ENCODE measurements at places on chromosomes 7 and 10.

DNA sequence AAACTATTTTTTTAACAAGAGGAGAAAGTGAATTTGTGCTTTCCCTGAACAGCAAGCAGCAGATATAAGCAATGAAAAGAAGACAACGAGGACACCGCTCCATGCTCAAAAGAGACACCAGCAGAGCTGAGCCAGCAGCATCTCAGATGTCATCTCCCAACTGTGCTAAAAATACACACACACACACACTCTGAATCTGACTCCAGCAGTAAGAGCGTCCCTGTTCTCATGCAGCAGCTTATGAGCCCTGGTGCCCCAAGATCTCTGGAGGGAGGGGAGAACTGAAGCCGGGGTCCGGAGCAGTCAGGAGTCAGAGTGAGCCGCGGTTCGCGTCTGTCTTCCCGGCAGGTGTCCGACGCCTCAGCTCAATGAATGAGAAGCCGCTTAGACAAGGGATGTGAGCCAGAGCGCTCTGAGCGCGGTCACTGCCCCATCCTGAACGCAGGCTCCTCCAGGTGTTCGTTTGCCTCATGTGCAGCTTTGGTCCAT lies 49.2 kb downstream of the SVIL start:
- no peak for DNase-seq

DNA sequence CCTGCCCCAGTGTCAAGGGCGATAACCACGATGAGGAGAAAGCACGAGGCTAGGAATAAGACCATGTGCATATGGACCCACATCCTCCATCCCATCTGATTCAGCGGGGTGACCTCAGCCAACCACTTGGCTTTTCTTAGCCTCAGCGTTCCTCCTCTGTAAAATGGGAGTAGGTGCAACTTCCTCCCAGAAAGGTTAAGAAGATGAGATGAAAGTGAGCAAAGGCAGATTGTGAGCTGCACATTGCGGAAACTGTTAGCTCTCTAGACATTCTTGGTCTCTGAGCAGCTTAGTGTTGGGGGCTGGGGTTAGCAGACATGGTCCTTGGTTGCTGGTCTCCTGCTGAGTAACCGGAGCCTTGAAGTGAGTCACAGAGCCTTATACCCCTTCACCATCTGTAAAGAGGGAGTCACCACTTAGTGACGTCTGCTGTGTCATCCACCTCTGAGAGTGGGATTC lies 497.3 kb upstream of the GALNT17 start:
- no peak for DNase-seq

- no peak for DNase-seq
These were observed 365.7 kb downstream of the GPR37 start for GRCh38 chr7:124399941-124400340.

DNA sequence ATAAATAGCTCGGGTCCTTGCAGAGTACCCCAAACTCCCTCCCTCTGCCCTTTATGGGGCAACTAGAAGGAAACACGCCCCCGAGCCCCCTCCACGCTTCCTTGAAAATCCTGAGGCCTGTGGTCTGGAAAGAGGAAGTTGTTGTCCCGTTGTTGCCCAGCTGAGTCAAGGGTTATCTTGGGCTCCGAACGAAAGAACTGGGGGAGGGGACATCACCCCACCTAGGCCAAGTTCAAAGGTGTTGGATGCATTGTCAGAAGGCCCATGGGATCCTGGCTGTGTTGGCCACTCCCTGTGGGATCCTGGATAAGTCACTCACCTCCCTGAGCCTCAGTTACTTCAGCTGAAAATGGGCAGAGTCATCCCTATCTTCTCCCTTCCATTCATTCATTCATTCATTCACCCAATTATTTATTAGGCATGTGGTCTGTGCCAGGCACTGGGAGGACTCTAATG lies at the start of gene CCL24:
Gene CCL24, minus strand, starts transcription at position 26 of the 456 bp plus-strand sequence. CDS start 91 bp downstream, outside the sequence.
- DNase-seq: no peak

DNA sequence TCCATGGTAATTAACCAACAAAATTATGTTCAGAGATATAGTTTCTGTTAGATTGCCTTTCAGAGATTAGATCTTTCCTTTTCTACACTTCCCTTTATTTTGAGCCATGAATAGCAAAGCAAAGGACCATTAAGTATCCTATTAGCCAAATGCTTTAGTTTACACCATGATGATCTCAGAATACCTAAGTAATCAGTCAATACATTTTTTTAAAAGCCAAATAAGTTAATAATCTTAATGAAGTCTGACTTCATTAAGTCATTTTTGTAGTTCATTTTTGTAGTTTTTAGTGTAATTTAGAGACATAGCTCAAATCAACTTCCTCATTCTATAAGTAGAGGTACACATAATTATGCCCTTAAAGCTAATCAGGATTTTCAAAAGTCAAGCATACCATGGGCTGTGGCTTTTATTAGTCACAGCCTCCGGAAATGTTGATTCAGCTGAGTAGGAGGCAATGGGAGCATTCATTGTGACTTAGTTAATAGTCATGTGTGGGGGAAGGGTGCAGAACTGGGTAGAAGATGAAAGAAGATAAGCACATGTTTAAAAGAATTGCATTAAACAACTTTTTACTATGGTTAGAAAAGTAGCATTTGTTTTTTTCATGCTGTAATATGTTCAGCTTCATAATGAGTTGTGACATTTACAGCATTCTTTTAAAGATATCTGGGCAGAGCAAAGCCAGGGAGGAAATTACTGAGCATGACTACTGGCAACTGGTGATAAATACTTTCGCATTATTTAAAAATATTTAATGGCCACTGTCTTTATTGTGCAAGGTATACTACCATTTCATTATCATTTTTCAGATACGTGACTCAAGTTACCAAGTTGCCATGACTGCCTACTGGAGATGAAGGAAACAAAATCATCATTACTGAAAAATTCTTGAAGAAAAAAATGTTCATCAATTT lies 57.3 kb upstream of the CCDC71L start:
- peak; percentile 78 for DNase-seq

DNA sequence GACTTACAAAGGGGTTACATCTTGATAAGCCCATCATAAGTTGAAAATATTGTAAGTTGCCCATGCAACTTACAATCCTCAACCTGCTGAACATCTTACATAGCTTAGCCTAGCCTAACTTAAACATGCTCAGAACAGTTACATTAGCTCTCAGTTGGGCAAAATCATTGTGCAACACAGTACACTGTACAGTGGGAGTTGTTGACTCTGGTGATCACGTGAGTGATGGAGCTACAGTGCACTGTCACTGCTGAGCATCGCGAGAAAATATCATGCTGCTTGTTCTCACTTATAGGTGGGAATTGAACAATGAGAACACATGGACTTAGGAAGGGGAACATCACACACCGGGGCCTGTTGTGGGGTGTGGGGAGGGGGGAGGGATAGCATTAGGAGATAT lies 214.9 kb upstream of the ZMIZ1 start:
- no peak for DNase-seq

DNA sequence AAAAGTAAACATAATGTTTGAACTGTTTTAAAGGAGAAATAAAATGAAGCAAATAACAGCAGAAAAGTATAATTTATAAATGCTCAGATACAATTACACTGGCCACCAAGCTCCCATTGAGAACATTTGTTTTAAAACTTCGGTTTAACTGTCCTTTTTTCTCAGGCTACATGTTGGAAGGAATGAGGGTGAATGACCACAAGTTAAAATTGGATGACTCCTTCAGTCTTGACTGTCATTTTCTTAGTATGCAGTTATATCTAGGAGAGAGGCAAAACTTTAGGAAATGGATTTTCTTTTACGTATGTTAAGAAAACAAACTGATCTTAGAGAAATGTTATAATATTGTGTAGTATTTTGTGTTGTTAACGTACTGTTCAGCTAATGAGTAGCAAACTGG lies 5.0 kb downstream of the TRIM24 start:
- DNase-seq: no peak

- no peak for DNase-seq
These were observed 580.6 kb downstream of the PHTF2 start for GRCh38 chr7:78379148-78379547.

DNA sequence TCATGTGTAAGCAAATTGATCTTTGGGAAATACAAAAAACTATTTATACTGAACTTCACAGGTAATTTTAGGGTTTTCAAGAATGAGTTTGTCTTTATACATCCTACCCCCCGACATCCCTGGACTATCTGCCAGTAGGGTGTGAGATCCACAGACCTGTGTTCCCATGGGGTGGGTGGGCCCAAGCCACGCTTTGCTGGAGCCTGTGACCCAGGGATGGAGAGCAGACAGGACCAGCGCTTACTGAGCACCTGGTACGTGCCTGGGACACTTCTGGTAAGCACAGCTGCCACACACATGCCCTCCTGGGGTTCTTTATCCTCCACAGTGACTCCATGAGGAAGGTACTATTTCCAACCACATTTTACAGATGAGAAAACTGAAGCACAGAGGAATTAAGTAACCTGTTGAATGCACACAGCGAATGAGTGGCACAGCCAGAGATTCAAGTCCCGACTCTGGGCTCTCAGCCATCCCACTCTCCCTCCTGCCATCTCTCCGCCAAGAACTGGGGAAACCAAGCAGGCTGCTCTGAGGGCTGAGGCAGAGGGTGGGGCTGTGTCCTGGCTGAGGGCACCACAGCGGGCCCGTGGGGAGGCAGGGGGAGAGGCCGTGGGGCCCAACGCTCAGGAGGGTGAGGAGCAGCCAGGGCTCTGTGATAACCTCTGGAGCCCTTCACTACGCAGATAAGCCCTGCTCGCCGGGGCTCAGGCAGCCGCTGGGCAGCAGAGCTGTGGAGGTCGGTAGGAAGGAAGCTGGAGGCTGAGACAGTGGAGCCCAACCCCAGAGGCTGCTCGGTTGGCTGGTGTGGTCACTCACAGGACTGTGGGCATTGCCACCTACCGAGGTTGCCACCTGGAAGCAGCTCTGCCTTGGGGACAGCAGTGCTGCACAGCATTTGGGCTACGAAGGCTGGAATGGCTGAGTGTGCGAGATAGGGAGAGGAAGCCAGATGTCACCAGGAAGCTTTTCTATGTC lies 124.2 kb downstream of the ARHGAP22 start:
- no peak for DNase-seq

DNA sequence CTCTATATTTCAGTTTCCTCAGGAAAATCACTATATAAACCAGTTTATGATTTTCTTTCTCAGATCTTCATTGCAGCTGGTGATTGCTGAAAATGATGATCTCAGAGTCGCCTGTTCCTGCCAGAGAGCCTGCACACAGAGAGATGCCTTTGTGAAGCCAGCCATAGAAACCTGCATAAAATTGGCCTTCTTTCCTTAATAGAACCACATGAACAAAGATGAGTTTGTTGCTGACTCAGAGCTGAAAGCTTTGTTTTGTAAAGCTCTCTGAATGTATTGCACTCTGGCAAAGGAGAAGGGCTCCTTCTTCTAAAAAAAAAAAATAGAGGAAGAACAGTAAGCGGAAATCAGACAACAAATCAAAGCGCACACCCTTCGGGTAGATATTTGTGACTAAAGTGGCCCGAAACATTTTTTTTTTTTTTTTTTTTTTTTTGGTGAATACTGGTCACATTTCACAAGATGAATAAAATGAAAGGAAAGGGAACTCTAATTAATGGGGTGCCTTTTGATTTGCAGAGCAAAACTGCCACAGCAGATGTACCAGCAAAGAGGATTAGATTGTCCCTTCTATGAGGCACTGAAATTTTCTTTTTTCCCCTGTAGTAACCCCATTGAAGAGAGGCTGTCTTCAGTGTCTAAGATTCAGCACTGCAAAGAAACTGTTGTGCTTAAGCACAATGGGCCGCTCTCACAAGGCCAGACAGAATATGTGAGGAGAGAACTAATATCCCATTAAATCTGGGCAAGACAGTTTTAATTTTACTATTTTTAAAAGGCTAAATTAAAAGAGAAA lies 75.1 kb upstream of the PTPRZ1 start:
- no peak for DNase-seq

GRCh38 chr7:114988755-114989375 lies 67.0 kb downstream of the MDFIC start:
- no peak for DNase-seq

DNA sequence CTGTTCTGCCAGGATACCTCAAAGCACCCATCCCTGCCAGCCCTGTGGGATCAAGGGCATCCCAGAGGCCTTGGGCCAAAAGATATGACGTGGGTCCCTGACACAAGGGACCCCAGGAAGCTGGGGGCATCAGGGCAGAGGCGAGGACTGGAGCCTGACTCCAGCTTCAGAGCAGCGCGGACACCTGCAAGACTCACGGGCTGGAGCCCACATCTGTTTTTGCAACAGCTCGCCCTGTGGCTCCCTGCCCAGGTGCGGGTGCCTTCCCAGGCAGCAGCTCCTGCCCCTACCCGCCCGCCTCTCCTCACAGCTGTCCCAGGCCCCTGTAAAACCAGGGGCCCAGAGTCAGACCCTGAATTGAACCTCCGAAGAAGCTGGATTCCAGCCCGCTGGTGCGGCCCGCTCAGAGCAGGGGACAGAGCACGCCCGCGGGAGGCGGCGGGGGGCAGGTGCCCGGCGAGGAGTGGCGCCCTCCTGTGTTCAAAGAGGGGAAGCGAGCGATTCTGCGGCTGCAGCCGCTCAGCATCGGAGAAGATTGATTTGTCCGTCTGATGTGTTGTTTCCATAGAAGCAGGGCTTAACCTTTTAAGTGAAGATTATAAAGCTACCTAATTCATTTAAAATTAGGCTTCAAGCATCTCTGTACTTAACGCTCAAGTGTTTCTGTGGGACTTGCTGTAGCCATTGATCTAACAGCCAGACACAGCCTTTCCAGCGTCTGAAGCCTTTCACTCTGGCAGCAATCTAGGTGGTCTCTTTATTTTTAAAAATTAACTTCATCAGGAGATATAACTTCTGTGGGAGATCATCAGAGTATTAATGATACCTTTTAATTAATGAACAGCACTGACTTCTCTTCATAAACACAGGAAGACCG lies 88.4 kb downstream of the BEND7 start:
- peak; percentile 69 for DNase-seq

DNA sequence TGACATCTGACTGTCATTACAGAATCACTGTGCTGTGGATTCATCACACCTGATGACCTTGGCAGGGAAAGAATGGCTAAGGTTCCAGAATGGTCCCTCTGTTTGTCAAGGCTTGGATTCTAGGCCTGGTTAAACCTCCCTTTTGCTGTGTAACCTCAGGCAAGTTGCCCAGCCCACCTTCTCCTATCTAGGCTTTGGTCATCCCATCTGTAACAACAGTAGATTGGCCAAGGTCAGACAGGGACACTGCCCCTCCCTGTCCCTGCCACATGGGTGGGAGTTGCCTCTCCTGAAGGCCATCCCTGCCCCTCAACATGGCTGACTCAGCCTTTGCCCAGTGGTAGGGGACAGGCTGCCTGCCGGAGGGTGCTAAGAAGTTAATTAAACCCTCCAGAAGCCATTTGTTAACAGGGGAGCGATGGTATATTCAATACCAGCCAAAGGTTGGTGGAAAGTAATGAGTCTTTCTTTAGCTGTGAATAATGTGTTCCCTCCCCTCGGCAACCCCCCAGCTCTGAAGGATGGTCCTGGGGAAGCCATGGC lies 149.8 kb upstream of the PCBD1 start:
- no peak for DNase-seq

GRCh38 chr7:94195813-94196212 lies 191.7 kb upstream of the BET1 start:
- DNase-seq: no peak

DNA sequence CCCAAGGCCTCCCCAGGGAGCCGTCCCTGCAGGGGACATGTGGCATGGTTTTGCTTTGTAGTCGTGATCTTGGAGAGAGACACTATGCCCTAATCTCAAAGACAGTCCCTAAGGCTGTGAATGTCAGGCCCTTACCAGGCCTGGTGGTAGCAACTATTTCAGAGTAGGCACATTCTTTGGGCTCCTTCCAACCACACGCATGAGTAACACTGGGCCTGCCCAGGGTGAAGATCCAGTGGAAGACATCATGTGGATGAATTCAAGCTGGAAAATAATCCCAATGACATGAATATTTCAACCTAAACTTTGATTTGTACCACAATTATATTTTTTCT lies 39.5 kb upstream of the INSIG1 start:
- no peak for DNase-seq
